ENCODE measurements at places on chromosomes 16 and 17.

DNA sequence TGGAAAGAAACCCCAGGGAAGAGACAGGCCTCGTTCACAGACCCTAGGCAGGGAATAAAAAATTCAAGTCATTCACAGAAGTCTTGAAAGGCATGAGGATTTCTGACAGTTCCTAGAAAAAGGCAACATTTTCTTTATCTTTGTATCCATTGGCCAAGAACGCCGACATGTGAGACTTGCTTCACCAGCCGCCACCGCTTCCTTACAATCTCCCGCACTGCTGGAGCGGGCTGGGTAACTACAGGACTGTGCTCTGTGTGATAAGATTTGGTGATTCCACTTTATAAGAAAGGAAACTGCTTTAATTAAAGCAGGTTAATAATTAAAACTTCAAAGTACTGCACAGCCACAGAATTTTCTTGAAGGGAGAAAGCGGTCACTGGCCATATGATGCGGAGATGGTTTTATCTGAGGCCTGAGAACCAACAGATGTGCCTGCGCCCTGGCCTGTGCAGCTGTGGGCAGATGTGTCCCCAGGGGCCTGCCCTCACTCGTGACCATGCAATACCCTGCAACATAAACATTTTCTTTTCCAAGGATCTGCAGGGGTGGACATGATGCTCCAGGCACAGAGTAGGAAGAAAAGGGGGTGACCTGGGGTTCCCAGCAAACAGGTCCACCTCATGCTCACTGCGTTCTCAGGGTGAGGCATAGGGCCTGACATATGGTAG lies 13.0 kb upstream of the LGALS3BP start:
- no peak for DNase-seq

- DNase-seq, result peak; percentile 36
These were observed 376 bp upstream of the STAC2 start for GRCh38 chr17:39225959-39226683.

- no peak for DNase-seq
These were observed 12.0 kb downstream of the EEF2K start for GRCh38 chr16:22217890-22218730.

GRCh38 chr17:81207610-81208581 lies 14.9 kb downstream of the CEP131 start:
- no peak for DNase-seq

- no peak for DNase-seq
These were observed 54.4 kb upstream of the RCVRN start for GRCh38 chr17:9959377-9959981.

DNA sequence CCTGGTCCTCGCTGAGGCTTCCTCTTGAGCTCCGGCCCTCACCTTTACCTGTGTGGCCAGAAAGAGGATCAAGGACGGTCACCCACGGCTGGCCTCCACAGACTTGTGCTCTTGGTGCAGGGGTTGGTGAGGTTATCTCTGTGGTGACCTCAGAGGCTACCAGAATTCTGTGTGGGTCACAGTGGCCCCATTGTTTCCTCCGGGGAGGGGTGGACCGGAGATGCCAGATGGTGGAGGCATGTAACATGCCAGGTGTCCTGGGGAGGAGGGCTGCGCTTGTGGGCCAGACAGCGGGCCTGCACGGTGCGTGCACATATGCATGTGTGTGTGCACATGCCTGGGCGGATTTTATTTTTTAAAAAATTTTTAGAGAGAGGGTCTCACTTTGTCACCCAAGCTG lies 6.3 kb downstream of the SGCA start:
- no peak for DNase-seq

GRCh38 chr17:50265690-50266315 lies 8.5 kb upstream of the TMEM92 start:
- DNase-seq, result no peak

DNA sequence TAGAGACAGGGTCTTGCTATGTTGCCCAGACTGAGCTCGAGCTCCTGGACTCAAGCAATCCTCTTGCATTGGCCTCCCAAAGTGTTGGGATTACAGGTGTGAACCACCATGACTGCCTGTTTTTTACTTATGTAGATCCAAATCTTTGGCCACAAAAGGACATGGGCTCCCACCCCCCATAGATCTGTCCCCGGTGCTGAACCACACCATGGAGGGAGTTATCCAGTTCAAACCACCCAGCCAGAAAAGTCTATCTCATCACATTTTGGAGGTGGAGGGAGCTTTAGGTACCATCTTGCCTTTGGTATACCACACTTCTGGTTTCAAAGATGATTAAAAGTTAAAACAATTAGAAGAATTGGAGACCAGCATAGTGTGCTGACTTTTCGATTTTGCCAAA lies 26.2 kb downstream of the SHISA9 start:
- no peak for DNase-seq

GRCh38 chr16:66984892-66985311 lies 3.5 kb upstream of the CES4A start:
- no peak for DNase-seq

DNA sequence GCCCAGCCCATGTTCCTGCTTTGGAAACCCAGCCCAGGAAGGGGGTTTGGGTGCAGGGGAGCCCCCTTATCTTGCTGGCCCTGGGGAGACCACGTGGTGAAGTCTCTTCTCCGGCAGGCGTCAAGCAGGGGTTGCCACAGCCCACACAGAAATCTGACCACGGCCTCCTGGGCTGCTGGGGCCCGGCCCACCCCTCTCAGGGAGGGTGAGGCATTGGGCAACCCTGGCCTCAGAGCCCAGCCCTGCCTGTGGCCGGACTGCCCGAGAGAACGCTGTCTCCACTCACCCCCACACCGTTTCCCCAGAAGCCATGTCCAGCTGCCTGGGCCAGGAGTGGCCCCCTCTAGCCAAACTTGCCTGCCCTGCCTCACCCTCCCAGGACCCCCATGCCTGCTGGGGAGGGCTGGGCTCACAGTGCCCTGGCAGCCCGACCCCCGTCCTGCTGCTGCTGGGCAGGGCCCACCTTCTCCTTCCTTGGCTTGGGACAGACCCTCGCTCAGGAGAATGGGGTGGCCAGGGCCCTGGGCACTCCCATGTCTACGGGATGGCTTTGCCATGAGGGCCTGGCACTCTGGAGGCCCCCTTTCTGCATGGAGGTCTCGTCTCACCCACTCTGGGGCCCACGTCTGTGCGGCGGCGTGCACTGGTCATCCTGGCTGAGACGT lies 6.7 kb downstream of the RPUSD1 start:
- no peak for DNase-seq
